ENCODE measurements at places on chromosomes 7 and 10.

- no peak for DNase-seq
These were observed 6.8 kb upstream of the ASB15 start for GRCh38 chr7:123594813-123595241.

GRCh38 chr7:139602143-139602722 lies 78.7 kb downstream of the CLEC2L start:
- no peak for DNase-seq

GRCh38 chr7:83677180-83677866 lies 28.4 kb upstream of the SEMA3E start:
- no peak for DNase-seq

- no peak for DNase-seq
These were observed 460.0 kb downstream of the DNAJB6 start for GRCh38 chr7:157796846-157797245.

- DNase-seq = no peak
These were observed 881.0 kb upstream of the LRRN3 start for GRCh38 chr7:110209884-110210283.

DNA sequence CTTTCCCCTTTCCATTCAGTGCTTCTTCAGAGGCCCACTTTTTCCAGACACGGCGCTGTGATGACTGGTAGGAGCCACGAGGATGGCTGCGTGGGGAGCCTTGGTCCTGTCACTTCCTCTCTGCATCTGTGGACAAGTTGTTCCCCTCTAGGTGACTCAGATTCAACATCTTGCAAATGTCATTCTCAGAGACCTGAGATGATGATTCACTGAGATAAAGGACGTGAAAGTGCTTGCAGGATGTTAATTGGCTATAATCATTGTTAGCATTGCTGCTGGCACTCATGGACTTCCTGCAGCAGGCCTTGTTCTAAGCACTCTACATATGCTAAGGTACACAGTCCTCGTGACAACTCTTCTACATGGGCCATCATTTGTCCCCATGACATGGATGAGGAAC lies 489.8 kb upstream of the ZMIZ1 start:
- peak; percentile 37 for DNase-seq

GRCh38 chr7:54932818-54933543 lies 85.8 kb upstream of the EGFR start:
- no peak for DNase-seq

- no peak for DNase-seq
These were observed 24.0 kb downstream of the COL26A1 start for GRCh38 chr7:101386558-101387231.

- no peak for DNase-seq
These were observed 62.4 kb downstream of the COPG2 start for GRCh38 chr7:130606161-130606560.

- no peak for DNase-seq
These were observed 514.2 kb downstream of the ARL4A start for GRCh38 chr7:13201628-13202027.

- no peak for DNase-seq
These were observed 165.5 kb downstream of the SNX13 start for GRCh38 chr7:17774716-17775288.

- no peak for DNase-seq
These were observed 22.8 kb downstream of the SPOCK2 start for GRCh38 chr10:72065439-72066025.

DNA sequence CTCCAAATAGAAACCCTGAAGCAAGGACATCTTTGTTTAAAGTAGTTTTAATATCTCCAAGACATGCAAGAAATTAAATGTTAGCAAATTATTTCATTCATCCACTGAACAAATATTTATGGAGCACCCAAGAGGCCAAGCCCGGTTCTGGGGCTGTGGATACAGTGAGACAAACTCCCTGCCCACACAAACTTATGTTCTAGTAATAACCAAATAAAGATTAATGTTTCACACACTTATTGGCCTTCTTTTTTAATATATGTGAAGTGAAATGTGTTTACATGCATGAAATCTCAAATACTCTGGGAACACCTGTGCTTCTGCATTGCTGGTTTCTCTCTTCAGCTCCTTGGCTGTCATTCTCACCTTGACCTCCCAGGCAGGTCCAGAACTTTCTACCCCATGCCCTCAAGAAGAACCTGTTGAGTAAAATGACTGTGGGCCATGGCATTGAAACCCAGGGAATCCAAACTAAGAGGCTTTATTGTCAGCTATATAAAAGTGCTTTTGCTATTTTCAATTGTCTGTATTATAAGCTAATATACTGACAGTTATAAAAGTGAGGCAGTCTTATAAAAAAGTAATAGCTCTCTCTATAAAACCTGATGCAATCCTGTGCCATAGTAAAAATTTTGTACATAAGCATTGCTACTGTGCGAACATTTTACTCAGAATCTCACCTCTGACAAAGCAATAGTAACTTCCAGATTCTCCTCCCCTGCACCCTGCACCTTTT lies 43.7 kb downstream of the SVIL start:
- DNase-seq = no peak

GRCh38 chr7:130938661-130939060 lies 204.7 kb upstream of the KLF14 start:
- DNase-seq = no peak

- no peak for DNase-seq
These were observed 11.9 kb upstream of the FOXL3 start for GRCh38 chr7:278081-278480.

- DNase-seq = no peak
These were observed 8.0 kb downstream of the HPS1 start for GRCh38 chr10:98438715-98439114.

DNA sequence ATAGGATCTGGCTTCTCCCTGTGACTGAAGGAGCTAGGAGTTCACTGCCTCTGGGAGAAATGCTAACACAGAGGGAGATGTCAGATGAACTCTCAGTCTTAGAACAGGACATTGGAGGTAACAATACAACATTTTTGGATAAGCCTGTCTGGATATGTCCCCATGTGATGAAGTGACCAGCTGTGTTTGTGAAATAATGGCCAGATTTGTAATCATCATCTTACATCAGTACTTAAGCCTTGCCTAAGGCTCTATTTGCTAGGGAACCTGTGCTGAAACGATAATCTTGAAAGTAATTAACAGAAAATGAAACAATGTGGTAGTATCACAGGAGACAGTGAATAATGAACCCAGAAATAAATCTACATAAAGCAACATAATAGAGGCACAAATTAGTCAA lies 56.2 kb downstream of the CRPPA start:
- no peak for DNase-seq

DNA sequence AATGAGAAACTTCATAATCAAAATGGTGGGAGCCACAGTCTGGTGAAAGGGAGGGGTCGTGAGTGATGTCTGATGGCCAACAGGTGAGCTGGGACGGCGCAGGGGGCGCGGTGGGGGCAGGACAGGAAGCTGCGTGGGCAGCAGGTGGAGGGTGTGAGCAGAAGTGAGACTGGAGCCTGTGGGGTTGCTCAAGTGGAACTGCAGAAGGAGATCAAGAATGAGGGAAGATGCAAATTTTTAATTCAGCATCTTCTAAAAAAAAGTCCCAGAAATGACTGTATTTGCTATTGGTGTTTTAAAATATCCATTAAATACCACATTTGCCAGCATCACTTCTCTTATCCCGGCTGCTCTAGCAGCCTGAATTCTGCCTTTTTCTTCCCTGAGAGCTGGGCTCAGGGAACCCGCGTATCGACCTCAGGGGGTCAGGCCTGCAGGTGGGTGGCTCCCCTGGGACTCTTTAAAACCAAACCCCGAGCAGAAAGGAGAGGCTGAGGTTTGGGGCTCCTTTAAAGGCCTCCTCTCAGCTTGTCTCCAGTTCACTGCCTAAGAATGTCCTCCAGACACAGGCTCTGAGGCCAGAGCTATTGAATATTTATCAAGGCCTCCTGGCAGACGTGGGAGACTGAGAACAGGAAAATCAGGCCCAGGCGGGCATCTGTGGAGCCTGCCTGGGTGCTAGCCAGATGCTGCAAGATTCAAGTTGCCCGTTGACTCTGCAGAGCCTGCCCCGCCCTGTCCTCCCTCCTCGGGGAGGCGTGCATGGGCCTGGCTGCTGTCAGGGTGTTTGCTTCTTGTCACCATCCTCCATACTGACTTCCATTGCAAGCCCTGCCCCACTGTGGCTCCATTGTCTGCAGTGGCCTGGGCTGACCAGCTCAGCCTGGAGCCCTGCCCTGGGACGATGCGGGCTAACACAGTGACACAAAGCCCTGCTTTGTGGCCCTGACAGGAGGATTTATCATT lies 53.9 kb downstream of the SYPL1 start:
- no peak for DNase-seq

GRCh38 chr10:48282829-48283228 lies 8.3 kb upstream of the FRMPD2 start:
- DNase-seq = no peak

GRCh38 chr7:44673324-44673723 lies 66.9 kb downstream of the OGDH start:
- DNase-seq = no peak

GRCh38 chr7:137985897-137986251 lies 16.0 kb downstream of the CREB3L2 start:
- DNase-seq = no peak

DNA sequence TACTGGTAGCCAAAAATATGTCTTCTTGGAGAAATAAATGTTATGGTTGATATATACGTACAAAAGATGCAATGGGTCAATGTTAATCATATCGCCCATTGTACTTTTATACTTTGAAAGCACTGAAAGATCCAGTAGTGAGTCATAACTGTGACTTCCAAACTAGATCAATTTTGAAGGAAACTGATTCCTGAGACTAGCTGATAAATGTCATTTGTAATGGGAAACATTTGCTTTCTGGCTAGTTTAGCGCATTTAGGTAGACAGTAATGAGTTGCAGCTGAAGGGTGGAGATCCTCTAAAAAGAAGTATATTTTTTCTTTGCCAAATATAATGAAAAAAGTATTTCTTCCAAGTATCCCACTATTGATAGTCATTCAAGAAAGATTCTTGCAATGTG lies 53.5 kb upstream of the ARHGAP21 start:
- DNase-seq = no peak

DNA sequence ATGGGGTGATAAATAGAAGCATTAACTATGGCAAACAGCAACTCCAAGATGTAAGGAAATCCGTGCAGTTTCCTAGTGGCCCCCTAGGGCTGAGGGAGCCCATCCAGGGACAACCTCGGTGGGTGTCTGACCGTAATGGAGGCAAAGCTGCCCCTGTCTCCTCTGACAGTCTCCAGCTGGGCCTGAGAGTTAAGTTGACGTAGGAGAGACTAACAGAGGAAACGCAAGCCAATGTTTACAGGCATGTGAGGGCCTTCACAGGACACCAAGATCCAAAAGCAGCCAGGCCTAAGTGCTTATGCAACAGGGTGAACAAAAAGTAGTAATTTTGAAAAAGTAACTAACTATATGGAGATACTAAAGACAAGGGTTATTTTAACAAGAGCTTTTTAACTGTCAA lies 330.0 kb upstream of the C7orf33 start:
- no peak for DNase-seq

- DNase-seq = no peak
These were observed 2.5 kb upstream of the CFAP58 start for GRCh38 chr10:104351061-104351702.

- DNase-seq = no peak
These were observed 293.2 kb upstream of the NFE2L3 start for GRCh38 chr7:25858525-25859411.

DNA sequence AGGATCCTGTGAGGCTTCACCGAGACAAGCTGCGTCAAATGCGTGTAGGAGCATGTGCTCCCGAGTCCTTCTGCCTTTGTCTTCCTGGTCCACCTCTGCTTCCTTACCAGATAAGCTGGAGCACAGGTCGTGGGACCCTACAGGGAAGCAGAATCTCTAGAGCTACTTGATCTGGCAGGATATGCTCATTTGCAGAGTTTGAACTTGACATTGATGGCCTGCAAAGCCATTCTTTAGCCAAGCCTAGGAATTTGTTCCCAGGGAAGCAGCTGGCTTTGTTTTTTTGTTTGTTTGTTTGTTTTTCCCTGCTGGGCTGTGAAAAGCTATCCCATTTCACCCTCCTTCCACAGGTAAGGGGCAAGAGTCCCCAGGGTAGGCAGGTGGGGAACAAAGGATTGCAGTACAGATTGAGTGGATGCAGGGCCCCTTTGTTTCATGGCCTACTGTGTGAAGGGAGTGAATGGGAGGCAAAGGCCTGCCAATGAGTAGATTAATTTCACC lies 200.0 kb upstream of the BMPER start:
- DNase-seq = no peak

- no peak for DNase-seq
These were observed 8.9 kb upstream of the KCNK18 start for GRCh38 chr10:117188371-117188770.

- DNase-seq = no peak
These were observed 338 bp downstream of the ATP6V0E2 start for GRCh38 chr7:149873970-149874643.

DNA sequence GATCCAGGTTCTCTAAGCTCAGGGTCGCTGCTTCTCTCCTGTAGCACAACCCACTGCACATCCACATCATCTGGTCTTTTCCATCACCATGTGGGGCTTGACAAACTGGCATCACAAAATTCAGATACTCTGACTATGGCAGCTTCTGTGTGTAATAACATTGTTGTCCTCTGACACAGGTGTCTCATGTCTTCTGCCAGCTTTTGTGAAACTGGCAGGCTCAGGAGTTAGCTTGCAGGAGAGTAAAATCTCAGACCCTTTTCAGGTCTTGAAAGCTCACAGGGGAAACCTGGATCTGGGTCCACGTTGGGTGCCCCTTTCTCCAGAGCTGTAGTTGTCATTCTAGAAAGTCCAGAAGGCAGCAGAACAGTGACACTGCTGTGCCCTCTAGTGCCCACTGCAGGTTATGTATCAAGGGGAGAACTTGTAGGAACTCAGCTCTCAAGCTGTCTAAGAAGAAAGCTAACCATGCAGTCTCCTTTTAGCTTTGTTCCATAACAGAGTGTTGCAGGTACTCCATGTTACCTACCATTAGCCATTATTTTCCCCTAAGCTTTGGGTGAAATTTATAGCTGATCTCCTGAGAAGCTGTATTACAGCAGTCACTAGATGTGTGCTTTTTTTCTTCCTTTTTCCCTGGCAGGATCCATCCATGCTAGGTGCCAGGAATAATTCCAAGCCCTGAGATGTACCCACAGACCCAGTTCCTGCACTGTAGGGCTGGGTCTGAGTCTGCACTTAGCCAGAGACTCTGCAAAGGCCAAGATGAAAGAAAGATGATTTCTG lies 102.7 kb downstream of the ZNF248 start:
- no peak for DNase-seq

DNA sequence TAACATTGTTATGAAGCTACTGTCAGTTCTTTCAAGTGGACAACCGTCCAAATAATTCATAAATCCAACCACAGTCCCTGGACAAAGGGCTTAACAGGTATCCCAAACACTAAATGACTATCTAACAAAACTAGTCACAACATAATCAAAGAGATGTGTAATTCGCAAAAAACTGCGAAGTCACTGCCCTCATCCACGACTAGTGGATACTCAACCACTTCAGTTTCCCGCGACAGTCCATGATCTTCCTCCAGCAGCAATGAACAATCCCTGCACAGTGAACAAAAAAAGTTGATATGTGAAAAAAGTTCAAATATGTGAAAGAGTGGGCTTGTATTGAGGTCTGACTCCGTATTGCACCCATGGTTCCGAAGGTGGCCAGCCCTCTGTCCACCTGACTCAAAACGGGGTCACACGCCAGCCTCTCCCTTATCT lies 287 bp downstream of the DCLRE1A start:
- no peak for DNase-seq
